Foreskin fibroblast (primary cell): ENCODE measurements at places on chromosomes 6 and 20.

- DNase-seq, result peak; percentile 4
Observed at GRCh38 chr6:12548526-12548925, 168.0 kb upstream of the PHACTR1 start.

DNA sequence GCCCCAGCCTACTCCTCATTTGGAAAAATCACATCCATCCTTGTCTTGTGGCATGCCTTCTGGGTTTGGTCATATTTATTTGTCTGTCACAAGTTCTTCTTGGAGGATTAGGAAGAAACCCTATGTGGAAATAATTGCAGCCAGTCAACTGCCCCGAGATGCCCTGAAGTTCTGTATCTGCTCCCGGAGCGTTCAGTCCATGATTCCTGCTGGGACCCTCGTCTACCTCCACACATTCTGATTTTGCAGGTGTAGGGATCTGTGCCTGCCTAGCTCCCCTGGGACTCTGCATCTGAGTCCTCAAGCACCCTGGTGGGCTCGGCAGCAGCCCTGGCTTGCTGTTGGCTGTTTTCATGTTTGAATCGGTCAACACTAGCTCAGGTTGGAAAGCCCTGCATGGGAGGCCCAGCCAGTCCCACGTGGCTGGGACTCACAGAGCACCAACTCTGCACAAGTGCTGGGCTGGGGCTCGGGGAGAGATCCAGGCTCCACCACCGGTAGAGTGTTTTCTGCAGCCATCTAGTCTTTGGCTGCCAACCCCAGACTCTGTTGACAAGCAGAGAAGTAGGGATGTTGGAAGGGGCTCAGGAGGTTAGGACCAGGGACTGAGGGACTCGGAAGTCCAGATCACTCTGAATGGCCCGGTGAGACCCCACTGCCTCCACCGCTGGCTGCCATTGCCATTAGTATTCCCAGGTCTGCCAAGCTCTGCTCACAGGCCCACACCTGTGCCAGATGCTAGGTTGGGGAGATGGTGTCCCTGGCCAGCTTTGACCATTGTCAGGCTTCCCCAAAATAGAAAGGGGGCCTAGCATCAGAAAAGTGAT is 183.5 kb upstream of the CST7 start:
- no peak for DNase-seq

DNA sequence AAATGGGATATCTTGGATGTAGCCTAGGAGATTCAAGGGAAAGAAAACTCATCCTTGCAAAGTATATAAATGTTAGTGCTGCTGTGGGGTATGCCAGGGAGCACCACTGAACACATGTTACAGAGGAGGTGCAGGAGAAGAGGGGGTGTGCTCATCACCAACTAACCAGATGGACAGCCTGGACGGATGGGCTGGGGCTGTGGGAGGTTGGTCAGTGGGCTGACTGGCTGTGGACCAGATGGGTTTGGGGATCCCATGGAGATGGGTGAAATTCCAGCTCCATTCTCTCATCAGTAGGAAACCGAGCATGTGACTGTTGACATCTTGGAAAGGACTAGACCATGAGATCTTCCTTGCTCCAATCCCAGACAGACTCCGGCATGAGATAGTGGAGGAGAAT is 201.0 kb downstream of the LRFN2 start:
- DNase-seq, result no peak

GRCh38 chr6:16766043-16766536 is 4.8 kb upstream of the ATXN1 start:
- peak; percentile 95 for DNase-seq

DNA sequence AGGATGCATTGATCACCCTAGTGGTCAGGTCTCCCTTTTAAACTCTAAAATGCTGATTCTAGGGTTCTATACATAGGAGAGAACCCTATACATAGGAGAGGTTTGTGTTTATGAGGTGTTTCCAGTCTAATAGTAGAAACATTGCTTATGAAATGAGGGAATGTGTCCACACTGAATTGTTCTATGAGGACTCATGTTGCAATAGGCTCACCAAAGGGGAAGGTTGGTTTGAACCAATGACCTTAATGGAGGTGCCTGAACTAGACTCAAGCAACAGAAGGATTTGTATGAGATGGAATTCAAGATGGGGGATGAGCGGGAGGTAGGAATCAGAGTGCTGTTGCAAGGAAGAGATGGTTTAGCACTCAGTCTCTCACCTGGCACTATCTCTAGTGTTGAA is 33.5 kb upstream of the UBR2 start:
- DNase-seq, result no peak

- no peak for DNase-seq
Observed at GRCh38 chr6:115909923-115910546, 150.7 kb downstream of the FRK start.

DNA sequence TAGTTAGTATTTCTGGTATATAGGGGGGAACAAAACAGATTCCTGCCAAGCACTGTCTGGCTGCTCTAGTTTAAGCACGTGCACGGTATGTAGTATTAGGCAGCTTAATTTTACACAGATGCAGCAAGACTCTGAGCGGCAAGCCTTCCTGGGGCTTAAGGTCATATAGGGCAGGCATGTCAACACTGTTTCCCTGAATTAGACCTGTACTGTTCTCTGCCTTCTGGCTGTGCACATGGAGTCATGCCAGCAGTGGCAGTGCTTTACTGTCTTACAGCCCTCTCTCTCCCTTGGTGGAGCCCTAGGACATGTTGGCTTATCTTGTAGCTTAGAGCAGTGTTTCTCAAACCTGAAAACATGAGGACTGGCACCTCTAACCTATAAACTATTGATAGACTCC is 56.6 kb downstream of the PHF20 start:
- peak; percentile 37 for DNase-seq

- no peak for DNase-seq
Observed at GRCh38 chr20:59075934-59076508, 33.4 kb upstream of the PRELID3B start.

- peak; percentile 1 for DNase-seq
Observed at GRCh38 chr6:51855310-51856082, 231.9 kb downstream of the PKHD1 start.

DNA sequence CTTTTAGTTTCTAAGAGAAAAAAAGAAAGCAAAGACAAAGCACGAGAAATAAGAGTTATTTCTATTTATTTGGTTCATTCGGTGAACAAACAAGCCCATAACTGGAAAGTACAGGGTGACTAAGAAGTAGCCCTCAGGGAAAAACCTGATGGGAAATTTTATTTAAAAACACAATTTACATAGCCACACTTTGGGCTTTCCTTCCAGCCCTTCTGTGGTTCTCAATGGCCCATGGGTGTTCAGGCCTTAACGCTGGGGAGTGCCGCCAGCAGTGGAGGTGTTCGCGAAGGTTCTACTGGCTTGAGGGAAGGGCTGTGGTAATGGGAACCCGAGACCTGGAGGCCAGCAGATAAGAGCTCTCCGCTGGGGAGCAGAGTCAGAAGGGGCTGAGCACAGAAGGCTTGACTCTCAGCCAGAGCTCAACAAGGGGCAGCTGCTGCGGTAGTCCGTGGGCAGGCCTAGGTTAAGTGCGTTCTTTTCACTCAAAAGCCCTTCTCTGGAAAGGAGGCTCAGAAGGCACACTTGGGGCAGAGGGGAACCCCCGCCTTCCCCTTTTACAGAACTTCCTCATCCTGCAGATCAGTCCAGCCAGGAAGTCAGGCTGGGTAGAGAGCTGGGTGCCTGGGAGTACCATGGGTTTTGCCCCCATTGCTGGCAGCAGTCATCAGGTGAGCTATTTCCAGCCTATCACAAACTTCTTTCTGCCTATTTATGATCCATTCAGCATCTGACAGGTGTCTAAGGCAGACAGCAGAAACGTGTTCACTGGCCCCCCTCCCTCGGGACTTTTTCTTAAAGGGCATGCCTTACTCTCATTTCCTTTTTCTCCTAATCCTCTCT is 8.8 kb upstream of the CD83 start:
- DNase-seq, result no peak

- peak; percentile 95 for DNase-seq
Observed at GRCh38 chr6:27871924-27872638, 40.1 kb downstream of the OR2B2 start.

DNA sequence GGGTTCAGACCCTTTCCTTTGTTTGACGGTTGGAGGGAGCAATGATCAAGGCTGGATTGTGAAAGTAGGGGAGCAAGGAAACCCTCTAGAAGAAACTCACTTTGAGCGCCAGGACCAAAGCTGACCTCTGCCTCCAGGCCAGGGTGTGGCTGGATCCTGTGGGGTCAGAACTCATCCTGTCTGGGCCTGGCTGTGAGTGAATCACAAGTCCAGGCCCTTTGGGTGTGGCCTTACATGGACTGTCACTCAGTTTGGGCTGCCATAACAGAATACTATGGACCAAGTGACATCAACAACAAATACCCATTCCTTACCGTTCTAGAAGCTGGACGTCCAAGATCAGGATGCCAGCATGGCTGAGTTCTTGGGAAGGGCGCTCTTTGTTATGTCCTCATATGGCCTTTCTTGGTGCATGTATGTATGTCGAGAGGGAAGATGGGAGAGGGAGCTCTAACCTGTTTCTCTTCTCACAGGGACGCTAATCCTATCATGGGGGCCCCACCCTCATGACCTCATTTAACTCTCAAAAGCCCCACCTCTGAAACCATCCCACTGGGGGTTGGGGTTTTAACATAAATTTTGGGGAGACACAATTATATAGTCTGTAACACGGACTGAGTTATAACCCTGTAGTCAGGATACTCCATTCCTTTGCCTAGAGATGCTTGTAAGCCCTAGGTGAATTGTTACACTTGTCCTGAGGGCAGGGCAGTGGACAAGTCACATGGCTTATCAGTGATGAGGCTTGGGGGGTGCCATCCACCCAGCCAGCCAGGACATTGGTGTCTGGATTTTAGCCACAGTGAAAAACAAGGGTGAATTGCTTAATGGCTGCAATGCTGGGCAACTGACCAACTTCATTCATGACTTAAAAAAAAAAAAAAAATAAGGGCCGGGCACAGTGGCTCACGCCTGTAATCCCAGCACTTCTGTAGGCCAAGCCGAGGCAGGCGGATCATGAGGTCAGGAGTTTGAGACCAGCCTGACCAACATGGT is 80.0 kb downstream of the TRMT11 start:
- no peak for DNase-seq

- DNase-seq, result no peak
Observed at GRCh38 chr20:7828437-7828836, 111.8 kb downstream of the HAO1 start.

DNA sequence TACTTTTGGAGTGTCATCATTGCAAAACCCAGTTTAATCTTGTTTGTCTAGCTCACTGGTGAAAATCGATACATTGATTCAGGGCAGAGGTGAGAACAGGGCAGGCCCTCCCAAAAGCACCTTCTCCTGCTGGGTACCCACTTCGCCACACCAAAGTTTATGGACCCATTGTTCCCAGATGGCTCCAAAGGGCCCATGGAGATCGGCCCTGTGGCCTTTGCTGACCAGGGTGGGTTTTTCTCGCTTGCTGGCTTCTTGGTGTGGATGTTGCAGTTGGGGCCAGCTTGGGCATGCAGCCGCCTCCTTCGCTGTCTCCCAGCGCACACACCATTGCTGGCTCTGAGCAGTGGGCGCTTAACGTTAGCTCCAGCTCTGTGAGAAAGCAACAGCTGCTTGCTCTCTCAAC is 178.1 kb upstream of the PDE10A start:
- DNase-seq, result no peak

- no peak for DNase-seq
Observed at GRCh38 chr6:157265186-157265585, 58.1 kb downstream of the TMEM242 start.

DNA sequence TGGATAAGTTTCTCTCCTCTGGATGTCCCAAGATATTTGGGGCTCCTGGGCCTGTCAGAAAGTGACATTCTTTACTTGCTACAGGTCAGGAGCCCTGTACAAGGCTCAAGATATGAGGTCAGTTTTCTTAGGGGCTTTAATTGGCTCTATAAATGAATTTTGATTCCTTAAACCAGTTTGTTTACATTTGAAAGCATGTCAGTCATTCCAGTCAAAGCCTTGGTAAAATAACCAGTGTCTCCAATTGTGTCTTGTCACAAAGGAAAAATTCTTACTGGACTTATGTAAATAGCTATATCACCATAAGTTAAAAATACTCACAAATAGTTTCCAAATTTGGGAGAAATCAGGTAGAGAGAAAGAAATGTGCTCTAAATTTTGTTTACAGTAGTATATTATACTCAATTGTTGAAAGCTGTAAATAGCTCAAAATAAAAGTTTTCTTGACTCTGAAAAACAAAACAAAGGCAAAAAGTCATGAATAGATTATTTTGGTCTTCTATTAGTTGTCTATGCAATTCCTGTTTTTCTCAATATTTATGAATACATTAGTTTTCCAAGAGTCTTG is 22.9 kb downstream of the RNF182 start:
- no peak for DNase-seq

DNA sequence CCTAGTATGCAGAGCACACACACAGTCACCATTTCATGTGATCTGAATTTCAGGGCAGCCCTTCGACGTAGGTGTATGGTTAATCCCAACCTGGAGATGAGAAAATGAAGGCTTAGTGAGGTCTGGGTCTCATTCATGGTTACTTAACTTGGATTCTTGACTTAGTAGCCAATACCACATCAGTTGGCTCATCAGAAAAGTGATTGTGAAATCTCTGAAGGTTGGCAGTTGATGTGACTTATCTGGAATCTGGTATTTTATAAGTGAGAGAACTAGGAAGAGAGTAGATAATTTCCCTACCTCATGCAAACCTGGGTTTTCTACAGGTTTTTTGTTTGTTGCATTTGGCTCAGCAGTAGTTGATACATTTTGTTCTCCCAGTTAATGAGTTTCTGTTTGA is 123.7 kb downstream of the CCDC170 start:
- DNase-seq, result peak; percentile 24

GRCh38 chr20:38196076-38196475 is 31.0 kb upstream of the TGM2 start:
- no peak for DNase-seq

- no peak for DNase-seq
Observed at GRCh38 chr6:27143474-27144026, 104.0 kb upstream of the PRSS16 start.

DNA sequence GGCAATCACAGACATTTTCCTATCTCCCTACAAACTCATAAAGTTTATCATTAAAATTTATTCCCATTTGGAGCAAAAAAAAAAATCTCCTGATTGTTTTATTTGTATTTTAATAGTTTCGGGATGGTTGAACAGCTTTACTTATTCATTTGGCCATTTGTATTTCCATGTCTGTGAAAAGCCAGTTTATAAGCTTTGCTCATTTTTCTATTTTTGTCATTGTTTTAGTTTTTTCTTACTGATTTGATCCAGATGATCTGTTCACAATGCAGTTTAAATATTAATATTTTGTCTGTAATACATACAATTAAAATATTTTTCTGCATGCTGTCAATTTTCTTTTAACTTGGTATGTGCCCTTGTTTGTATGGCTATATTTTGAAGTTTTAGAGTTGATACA is 65.2 kb upstream of the CCN2 start:
- no peak for DNase-seq

GRCh38 chr20:53395188-53395923 is 198.3 kb downstream of the ZNF217 start:
- no peak for DNase-seq

- peak; percentile 31 for DNase-seq
Observed at GRCh38 chr6:139316622-139317317, 25.0 kb upstream of the TXLNB start.

DNA sequence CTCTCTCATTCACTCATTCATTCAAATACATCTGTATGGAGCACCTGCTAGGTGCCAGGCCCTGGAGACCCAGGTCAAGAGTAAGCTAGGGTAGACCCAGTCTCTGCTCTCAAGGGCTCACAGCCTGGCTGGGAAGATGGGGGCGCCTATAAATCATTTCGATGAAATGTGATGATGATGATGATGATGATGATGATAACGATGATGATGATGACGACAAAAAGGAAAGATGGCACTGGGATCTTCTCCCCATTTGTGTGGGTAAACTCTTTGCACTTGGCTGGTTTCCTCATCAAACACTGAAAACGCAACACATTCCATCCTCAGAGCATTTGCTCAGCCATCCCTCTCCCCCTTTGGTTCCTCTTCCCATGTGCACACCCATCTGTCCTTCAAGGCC is 188.0 kb upstream of the CDYL start:
- no peak for DNase-seq
